AG04450 (cell line): ENCODE measurements at places on chromosomes 4 and X.

GRCh38 chr4:23930750-23931488 lies 41.1 kb upstream of the PPARGC1A start:
- no peak for DNase-seq

- DNase-seq: no peak
These were observed 134.4 kb upstream of the CPEB2 start for GRCh38 chr4:14867847-14868246.

DNA sequence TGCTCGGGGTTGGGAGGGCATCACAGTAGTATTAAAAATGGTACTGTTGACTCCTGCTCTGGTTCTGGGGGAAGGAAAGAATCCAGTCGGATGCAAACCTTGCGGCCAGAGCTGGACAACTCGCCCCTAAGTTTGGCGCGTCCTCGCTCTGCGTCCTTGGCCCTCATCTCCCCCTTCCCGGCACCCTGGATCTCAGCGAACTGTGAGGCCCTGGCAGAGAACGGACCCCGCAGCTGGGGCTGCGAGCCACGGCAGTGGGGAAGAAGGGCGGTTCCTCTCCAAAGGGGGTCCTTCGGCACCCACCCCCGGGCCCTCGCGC lies 14.0 kb downstream of the ARHGEF6 start:
- no peak for DNase-seq

DNA sequence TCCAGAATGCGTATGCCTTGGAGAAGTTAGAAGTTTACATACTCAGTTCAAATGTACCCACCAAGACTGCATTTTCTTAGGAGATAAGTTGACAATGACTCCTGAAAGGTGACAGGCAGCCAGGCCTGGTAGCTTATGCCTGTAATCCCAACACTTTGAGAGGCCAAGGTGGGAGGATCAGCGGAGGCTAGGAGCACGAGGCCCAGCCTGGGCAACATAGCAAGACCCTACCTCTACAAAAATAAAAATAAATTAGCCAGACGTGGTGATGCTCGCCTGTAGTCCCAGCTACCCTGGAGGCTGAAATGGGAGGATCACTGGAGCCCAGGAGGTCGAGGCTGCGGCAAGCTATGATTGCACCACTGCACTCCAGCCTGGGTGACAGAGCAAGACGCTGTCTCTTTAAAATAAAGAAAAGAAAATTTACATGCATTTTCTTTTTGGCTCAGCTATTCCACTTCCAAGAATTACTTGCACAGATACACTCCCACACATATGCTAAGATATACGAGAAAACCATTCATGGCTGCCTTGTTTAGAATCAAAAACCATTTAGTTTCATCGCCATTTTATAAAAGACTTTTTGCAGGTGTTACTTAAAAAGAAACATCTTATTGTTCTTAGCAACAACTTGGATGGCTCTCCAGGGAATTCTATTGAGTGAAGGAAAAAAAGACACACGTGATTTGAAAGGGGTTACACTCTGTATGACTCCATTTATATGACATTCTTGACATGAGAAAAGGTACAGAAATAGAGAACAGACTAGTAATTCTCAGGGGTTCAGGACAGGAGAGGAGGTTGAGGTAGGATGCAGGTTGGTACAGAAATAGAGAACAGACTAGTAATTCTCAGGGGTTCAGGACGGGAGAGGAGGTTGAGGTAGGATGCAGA lies 66.3 kb downstream of the DHRSX start:
- no peak for DNase-seq

DNA sequence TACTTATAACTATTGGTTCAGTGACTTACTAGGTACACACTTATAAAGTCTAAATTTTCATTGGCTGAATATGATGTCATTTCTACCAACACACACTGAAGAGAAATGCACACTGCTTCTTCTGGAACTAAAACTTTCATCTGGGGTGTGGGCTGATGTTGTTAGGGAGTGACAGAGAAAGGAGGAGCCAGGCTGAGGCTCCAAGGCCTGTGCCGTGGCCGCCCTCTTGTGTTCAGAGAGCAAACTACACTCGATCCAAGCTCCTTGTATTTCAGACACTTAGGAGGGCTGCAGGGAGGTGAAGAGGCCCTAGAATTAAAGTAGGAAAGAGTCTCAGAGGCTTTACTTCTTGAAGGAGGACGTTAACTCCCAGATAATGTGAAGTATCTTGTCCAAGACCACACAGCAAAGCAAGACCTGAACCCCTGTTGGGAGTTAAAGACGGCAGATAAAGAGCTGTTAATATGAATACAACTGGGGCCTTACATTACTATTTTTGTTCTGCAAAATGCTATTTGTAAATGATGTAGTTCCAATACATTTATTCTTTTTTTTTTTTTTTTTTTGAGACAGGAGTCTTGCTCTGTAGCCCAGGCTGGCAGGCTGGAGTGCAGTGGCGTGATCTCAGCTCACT lies 137.5 kb downstream of the AFAP1 start:
- no peak for DNase-seq

DNA sequence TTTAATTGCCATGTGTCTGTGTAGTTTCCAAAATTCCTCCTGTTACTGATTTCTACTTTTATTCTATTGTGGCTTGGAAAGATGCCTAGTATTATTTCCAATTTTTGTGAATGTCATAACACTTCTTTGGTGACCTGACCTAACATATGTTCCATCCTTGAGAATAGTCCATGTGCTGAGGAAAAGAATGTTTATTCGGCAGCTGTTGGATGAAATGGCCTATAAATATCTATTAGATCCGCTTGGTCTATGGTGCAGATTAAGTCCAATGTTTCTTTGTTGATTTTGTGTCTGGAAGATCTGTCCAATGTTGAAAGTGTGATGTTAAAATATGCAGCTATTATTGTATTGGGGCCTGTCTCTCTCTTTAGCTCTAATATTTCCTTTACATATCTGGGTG lies 219.2 kb upstream of the HDX start:
- DNase-seq: no peak

DNA sequence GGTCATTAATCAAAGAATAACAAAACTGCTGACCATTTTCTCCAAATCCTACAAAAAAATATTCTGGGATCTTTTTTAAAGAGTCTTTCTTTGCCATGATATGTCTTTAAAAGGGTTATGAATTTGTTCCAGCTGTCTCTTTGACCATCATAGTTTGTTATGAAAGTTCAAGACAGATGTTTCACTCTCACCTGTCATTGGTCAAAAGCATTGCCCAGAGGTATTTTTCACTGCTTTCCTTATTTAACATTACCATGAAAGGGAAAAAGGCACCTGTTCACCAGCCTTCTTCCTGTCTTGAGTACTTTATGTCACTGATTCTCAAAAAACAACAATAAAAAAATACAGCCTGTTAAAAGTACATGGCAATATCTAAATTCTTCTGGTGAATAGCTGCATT lies 643.8 kb downstream of the FAT4 start:
- DNase-seq: no peak

- DNase-seq: no peak
These were observed 65.7 kb upstream of the PSAPL1 start for GRCh38 chr4:7500404-7500803.

DNA sequence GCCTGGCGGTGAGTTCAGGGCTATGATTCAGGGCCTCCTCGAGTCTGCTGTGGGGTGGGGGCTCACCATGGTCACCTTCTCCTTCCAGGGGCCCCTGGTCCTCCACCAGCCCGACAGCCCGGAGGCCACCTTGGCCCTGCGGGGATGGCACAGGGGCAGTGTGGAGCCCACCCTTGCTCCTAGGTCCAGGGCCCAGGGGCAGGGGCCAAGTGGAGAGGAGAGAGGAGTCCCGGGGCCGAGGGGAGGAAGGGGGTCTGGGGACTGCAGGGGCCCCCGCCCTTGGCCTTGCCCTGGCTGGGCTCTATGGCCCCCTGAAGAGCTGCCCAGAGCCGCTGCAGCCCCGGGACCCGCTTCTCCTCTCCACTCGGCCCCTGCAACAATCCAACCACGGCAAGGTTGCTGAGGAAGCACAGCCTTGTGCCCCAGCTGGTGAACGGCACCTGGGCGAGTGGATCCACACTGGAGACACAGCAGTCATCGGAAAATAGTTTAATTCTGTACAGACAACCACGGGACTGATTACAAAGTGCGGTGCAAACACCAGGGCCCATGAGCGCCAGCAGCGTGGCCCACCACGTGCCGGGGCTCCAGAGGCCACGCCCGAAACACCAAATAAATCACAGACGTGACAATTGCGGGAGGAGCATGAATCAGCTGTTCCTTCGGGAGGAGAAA lies 23.0 kb upstream of the CPLX1 start:
- no peak for DNase-seq

- DNase-seq: no peak
These were observed 185.8 kb downstream of the APBB2 start for GRCh38 chr4:41028392-41029076.

- no peak for DNase-seq
These were observed 9.2 kb downstream of the PLK4 start for GRCh38 chr4:127889903-127890302.

DNA sequence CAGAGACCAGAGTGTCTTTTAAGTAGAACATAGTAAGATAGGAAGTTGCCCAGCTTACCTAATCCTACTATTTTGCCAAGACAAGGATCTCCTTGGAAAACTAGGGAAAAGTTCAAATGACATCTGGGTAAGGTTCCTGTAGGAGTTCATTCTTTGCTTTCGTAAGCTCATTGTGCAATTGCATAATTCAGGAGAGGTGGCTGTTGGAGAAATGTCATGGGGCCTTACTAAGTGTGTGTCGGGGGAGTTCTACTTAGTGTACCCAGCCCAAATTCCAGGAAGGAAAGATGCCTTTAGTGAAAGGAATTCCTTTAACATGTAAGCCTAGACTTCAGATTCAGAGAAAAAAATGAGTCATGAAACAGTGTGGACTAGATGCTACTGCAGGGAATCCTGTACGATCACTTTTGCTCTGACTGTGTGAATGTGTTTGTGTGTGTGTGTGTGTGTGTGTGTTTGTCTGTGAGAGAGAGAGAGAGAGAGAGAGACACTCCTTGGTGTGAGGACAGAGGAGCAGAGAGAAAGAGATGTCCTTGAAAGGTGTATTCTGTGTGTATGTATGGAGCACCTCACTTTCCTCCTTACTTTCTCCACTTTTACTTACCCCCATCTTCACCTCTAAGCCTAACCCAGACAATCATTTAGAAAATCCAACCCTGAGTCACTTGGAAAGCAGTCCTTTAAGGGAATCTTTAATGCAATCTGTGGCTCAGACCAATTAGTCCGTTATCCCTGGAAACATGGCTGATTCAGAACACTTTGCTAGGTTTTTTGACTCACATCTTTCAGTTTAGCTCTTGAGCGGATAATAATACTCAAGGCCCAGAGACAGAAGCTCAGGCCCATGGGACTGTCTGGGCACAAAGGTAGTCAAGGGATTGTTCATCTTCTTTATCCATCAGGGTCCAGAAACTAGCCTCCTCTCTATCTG lies 114.5 kb upstream of the ACSL4 start:
- DNase-seq: peak; percentile 62

DNA sequence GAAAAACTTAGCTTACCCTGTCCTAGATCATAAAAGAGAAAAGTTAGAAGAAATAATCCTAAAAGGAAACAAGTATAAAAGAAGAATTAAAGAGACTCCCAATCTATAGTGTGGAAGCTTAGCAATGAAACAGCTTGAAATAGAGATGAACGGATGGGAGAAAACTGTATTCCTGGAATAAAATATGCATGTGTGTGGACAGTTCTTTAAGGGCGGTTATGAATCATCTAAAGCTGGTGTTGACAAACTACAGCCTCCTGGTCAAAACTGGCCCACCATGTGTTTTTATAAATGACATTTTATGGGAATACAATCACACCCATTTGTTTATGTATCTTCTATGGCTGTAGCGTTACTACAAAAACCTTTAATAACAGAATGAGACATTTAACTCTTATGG lies 69.4 kb downstream of the OR13H1 start:
- no peak for DNase-seq

DNA sequence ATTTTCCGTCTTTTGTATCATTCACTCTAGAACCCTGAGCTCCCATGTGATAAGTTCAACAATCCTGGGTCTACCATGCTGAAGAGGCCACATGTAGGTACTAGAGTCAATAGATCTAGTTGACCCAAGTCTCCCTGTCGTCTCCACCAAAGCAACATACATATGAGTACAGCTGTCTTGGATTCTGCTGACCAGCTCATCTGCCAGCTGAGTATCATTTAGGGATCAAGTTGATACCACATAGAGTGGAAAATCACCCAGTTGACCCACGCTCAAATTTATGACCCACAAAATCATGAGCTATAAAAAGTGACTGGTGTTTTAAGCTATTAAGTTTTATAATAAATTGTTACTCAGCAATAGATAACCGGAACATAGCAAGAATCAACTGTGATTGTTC lies 61.8 kb downstream of the DMD start:
- no peak for DNase-seq

- no peak for DNase-seq
These were observed 46.8 kb upstream of the BCOR start for GRCh38 chrX:40144576-40144975.

DNA sequence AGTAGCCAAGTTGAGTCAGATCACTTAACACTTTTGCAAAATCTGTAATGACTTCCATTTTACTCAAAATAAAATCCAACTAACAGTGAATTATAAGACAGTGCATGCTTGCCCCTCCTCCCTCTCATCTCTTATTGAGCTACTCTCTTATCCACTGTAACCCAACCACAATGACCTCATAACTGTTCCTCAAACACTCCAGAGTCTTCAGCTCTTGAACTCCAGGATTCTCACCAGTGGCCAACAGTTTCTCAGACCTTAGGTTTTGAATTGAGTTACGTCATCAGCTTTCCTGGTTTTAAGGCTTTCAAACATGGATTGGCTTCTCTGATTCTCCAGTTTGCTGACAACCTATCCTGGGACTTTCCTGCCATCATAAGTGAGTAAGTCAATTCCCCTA lies 938.3 kb downstream of the RAB28 start:
- DNase-seq: no peak

DNA sequence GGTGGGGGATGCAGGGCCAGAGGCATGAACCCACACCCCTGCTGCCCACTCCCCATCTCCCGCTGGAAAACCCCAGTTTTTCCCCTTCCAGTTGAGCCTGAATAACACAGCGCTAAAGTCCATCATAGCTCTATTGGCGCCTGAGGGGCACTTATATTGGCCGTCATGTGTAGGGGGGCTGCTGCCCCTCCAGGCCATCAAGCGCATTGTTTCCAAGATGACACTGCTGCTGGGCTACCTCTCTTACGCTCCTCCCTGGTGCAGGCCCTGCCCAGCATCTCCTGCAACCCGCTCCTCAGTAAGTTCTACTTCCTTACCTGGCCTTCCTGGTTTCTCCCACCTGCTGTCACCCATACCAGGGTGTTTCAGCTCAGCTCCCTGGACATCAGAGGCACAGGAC lies 205.0 kb upstream of the RPL34 start:
- DNase-seq: no peak

- no peak for DNase-seq
These were observed 13.6 kb downstream of the ABCG2 start for GRCh38 chr4:88144866-88145300.

GRCh38 chr4:134388351-134388750 lies 186.8 kb upstream of the PABPC4L start:
- no peak for DNase-seq

GRCh38 chr4:95546221-95546620 lies 2.6 kb downstream of the UNC5C start:
- no peak for DNase-seq

DNA sequence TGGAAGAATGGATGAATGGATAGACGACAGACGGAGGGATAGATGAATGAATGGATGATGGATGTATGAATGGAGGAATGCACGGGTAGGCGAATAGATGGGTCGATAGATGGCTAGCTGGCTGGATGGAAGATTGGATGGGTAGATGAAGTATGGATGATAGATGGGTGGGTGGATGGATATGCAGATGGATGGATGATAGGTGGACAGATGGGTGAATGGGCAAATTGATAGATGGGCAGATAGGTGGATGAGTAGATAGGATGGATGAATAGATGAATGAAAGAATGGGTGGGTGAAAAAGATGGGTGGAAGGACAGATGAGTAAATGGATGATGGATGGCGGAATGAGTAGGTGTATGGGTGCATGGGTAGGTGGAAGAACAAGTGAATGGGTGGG lies 57.3 kb downstream of the EVC2 start:
- no peak for DNase-seq
